ENCODE measurements at places on chromosomes 3 and 15.

- no peak for DNase-seq
Measured at GRCh38 chr15:89479173-89479572, 17.2 kb downstream of the RHCG start.

GRCh38 chr3:154228561-154229216, 95.6 kb downstream of the DHX36 start:
- no peak for DNase-seq

- no peak for DNase-seq
Measured at GRCh38 chr3:34012102-34012461, 213.7 kb downstream of the PDCD6IP start.

DNA sequence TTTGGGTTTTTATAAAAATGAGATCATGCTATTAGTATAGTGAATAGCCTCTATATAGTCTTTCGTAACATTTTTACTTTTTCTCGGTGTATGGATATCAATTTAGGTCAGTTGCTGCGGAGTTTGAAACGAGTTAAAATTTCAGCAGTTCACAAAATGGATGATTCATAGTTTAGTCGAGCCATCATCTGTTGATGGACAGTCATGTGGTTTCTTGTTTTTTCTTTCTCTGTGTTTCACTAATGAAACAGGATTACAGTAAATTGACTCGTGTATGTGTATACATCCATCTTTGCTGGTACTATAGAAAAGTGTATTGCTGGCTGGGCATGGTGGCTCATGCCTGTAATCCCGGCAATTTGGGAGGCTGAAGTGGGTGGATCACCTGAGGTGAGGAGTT, 106.8 kb downstream of the IGF1R start:
- DNase-seq: no peak

- DNase-seq: no peak
Measured at GRCh38 chr3:194956697-194957396, 271.2 kb downstream of the FAM43A start.

DNA sequence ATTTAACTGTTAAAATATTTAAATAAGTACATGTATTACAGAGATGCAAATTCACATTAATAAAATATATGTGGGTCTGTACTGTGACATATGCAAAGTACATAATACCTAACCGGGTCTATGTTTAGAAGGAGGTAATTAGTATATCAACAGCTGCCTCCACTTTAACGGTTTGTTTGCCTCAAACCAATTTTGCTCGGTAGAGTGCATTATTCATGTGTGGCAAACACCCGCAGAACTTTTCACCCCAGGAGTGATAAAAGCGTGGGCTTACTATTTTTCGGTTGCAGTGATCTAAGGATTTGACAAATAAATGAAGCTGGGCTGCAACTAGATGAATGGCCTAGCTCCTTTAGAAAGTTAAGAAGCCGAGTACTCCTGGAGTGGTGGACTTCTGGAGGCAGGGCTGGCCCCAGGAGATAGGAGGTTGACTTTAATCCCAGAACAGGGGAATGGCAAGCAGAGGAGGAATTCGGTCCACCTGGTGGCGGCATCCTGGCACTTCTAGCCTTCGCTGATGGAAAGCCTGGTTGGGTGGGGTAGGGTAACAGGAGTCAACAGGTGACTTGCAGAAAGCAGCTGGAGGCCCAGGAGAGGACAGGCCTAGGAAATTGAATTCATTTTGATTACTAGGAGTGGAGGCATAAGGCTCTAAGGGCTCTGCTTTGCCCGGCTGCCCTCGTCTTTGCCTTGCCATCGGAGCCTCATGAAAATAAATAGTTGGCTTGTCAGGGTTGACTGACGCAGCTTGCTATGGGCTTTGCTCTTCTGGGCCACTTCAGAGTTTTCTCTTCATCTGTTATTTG, 2.4 kb downstream of the SLCO3A1 start:
- DNase-seq: peak; percentile 38

GRCh38 chr15:49718234-49718633, 97.4 kb downstream of the DTWD1 start:
- DNase-seq: no peak

- no peak for DNase-seq
Measured at GRCh38 chr3:194087995-194088855, 47.7 kb upstream of the HES1 start.

DNA sequence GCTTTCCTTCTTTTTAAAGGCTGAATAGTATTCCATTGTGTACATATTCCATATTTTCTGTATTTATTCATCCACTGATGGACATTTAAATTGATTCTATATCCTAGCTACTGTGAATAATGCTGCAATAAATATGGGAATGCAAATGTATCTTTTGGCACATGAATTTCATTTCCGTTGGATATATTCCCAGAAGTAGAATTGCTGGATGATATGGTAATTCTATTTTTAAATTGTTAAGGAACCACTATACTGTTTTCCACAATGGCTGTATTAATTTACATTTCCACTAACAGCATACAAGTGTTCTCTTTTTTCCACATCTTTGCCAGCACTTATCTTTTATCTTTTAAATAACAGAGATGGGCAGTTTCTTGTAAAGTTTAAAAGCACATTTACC, 302.7 kb downstream of the CTNNB1 start:
- no peak for DNase-seq

- DNase-seq: no peak
Measured at GRCh38 chr3:105473521-105474223, 107.0 kb downstream of the ALCAM start.

- no peak for DNase-seq
Measured at GRCh38 chr3:22981166-22981565, 222.0 kb upstream of the UBE2E2 start.

DNA sequence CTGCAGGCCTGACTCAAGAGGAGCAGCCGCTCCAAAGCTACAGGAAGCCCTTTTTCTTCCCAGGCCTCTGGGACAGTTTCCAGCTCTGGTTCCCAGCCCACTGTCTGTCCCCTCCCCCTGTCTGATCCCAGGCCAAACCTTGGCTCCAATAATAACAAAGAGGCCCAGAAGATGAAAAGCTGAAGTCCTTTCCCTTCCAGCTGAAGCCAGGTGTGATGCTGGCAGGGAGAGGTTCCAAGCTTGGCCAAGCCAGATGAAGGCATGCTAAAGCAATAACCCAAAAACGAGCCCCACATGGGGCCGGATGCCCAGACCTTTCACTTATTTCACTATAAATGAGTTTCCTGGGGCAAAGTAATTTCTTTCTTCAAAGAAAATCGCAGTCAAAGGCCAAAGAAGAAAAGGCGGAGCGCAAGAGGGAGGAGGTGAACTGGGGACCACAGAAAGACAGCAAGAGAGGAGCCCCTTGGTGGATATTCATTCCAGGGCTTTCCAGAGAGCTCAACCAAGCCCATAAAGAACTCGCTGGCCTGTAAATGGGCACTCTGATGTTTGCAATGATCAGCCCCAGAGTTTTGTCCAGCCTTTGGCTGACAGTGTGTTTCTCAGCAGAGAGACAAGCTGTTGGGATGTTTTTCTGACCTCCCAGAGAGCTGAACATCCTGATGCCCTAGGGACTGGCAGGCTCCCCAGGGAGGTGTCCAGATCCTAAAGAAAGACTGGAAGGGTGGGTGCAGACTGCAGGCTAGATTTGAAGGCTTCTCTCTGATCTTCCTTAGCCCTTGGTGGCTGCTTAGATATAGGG, 157.6 kb downstream of the UACA start:
- no peak for DNase-seq

DNA sequence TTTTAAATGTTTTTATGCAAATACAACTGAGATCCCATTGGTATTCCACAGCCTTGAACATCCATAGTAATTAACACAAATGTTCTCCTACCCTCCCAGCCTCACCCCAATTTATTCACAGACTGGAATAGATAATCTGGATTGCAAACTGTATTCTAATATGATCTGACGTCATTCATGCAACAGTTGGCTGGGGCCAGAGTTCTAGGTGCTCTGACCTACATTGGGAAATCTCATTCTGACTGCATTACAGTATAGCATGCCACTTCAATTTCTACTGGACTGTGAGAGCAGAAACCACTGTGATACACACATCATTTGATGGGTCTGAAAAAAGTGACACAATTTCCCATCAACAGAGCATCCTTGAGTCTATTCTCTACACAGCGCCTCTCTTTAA, 403.1 kb downstream of the MAGI1 start:
- DNase-seq: no peak

DNA sequence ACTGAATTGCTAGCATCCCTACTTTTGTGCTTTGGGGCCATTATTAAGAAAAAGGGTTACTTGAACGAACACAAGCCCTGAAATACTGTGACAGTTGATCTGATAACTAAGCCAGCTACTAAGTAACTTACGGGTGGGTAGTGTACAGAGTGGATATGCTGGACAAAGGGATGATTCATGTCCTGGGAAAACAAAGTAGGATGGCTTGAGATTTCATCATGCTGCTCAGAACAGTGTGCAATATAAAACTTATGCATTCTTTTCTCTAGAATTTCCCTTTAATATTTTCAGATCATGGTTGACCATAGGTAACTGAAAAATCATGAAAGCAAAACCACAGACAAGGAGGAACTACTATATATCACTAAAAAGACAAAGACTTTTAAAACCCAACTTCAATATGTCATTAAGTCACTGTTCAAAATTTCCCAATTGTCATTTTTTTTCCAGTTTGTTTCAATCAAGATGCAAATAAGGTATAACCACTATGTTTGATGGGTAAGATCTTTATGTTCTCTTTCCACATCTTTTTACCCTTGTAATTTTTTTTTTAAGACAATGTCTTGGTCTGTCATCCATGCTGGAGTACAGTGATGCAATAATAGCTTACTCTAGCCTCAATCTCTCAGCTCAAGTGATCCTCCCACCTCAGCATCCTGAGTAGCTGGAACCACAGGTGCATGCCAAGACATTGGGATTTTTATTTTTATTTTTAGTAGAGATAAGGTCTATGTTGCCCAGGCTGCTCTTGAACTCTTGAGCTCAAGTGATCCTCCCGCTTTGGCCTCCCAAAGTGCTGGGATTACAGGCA, 67.7 kb downstream of the IFT80 start:
- no peak for DNase-seq

- no peak for DNase-seq
Measured at GRCh38 chr3:11385326-11385725, 113.1 kb downstream of the ATG7 start.

DNA sequence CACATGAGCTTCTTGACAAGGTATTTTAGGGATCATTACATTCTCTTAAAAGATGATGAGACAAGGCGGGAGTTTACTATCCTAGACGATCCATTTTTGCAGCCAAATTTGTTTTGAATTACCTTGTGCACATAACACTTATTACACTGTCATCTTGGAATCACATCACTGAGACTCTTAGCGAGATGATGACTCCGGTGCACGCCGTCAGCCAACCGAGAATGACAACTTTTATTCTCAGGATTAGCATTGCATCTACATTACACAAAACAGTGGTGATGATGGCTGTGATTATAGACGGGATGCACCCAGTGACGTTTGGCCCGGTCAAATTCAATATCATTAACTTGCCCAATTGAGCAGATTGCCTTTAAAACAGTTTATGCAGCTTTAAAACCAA, 216.1 kb downstream of the PDZRN3 start:
- no peak for DNase-seq

GRCh38 chr3:30710017-30710416, 103.6 kb downstream of the TGFBR2 start:
- no peak for DNase-seq

GRCh38 chr3:133374708-133375402, 25.0 kb upstream of the BFSP2 start:
- no peak for DNase-seq

- DNase-seq: peak; percentile 18
Measured at GRCh38 chr3:58236527-58237237, 910 bp upstream of the ABHD6 start.

DNA sequence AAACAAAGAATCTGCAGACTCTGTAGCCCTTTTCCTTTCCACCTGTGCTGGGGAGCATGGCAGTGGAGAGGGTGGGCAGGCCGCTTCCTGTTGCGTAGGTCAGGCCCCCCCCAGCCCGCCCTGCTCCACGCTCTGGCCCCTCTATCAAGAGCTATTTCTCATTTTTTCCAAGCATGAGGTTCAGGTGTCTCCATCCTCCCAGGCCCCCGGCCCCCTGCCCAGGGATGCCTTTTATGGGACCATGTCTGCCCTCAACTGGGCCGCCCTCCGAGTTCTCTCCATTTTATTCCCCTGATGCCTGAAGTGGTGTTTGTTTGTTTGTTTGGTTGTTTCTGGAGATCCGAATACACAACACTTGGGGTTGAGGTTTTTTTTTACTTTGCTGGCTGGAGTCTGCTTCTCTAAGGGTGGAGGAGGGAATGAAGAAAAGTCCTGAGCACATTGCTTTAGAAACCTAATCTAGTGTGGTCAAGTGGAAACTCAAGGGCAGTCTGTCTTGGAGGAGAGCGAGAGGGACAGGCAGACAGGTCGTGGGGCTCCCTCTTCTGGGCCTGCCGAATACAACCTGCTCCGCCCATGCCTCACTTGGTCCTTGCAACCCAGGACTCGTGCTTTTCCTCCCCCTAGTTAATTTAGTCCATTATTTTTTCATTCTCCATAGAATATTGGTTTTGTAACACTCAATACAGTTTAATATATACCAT, 176.5 kb upstream of the LYSMD4 start:
- no peak for DNase-seq

DNA sequence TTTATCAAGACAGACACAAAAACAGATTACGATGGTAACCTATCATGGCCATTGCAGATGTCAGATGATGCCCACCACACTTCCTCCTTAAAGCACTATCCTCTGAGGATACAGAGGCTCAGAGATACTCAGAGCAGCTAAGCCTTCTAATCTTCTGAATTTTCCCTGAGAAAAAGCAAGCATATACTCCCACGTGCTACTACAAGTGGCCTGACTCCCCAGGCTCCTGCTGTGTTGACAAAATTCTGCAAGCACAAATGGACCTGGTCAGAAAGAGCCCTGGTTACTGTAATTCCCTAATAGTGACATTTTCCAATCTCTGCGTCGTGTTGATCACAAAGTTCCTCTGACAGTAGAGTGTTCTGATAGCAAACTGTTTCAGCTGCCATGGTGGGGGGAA, 207.1 kb downstream of the KCNMB2 start:
- no peak for DNase-seq

DNA sequence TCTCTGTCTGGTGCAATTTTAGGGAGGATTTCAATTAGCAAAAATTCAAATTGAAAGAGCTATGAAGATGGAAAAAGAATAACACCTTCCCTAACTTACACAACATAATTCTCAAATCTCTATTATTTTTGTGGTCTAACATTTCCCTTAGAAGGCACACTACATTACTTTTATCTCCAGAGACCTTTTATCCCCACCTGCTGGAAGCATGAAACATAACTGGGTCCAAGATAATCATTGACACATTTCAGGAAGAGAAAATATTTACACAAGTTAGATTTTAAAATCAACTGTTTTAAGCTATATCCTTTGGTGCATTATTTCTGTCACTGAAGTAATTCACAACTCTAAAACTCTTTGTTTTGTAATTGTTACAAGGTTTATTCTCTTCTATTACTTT, 779.5 kb downstream of the ROBO1 start:
- DNase-seq: no peak

GRCh38 chr3:53188136-53188685, 27.2 kb downstream of the PRKCD start:
- DNase-seq: no peak

GRCh38 chr15:90191794-90192509, 9.2 kb upstream of the SEMA4B start:
- no peak for DNase-seq

GRCh38 chr3:145017959-145018358, 1046.3 kb downstream of the DIPK2A start:
- DNase-seq: no peak

- no peak for DNase-seq
Measured at GRCh38 chr15:55277116-55277564, 12.5 kb downstream of the RAB27A start.
